ENCODE measurements at places on chromosomes 7 and 10.

GRCh38 chr10:84054743-84055142 lies 84.6 kb upstream of the GHITM start:
- no peak for DNase-seq

- no peak for DNase-seq
These were observed 23.2 kb downstream of the CYP26A1 start for GRCh38 chr10:93096901-93097300.

DNA sequence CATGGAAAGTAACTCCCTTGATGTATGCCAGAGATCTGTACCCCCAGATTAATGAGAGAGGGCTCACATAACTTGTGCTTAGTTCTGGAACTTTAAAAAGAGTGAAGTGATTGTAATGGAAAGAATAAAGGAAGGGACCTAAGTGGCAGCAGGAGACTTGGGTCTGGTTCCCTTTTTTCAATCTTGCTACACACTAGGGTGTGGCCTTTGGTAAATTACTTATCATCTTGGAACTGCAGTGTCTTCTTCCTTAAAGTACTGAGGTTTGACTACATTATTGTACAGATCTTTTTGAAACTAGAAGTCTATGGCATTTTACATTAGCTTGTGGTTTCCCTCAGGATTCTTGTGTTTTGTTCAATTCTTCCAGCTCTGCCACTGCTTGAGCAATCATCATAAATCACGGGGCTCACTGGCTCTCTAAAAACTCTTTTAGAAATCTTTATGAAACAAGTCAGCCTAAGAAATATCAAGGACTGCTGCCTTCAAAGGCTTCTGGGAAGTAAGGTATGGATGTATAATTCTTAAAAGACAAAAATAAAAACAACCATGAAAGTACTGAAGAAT lies 22.5 kb upstream of the CHRM2 start:
- DNase-seq = no peak

- no peak for DNase-seq
These were observed 82.7 kb downstream of the AKR1D1 start for GRCh38 chr7:138158739-138159528.
